ENCODE measurements at places on chromosomes 11 and 22.
A peak's percentile ranks its signal among the peaks of the same experiment; 100 is the strongest.

GRCh38 chr11:108886660-108887009, 221.8 kb downstream of the DDX10 start:
- DNase-seq: no peak

DNA sequence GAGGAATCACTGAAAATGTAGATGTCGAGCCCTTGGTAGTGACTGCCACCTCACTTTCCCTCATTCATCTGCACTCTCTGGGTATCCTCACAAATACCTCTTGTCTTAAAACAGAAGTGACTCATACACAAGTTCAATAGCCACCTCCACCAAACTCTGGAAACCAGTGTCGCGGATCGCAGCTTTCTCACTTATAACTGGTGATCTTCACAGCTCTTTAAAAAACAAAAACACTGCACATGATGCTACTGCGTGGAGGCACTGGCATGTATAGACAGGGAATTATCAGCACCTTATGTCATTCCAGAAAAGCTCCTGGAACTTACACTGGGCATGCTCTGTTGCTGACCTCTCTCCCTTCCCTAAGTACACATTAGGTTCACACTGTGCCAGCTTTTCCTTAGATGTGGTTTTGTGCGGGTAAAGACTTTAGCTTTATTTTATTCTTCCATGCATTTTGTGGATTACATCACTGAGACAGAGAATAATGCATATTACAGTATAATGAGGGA, 425.5 kb upstream of the CADM1 start:
- no peak for DNase-seq

DNA sequence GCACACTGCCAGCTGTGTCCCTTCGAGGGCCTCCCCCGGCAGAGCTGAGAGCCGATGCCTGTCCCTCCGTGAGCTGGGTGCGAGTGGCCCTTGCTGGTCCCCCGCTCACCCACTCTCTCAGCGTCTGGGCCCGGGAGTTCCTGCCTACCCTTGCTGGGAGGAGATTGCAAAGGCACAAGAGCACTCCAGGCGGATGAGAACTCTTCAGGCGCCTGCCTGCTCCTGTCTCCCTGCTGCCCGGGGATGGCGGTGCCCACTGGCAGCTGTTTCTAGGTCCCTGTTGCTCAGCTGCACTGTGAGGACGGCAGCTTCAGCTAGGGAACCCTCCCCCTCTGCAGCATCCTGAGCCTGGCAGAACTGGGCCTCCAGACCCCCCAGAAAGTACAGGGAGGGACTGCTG, 61.1 kb downstream of the FLRT1 start:
- DNase-seq: no peak

DNA sequence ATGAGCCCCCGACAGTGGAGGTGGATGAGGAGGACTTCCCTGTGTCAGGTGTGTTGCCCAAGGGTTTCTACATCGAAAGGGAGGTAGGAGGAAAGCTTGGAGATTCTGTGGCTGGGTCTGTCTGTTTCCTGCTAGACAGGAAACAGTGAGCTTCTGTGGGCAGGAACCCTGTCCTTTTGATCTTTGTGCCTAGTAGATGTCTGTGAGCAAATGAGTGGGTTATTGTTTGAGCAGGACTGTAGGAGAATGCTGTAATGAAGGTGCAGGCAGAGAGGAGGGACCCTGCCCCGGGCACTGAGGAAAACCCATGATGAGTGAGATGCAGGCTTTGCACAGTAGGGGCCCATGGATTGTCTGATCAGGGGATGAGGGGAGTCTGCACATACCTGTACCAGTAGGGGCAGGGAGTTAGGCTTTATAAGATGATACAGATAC, 14.0 kb downstream of the USP35 start:
- DNase-seq: no peak

GRCh38 chr22:38461414-38462081, 6.3 kb upstream of the KDELR3 start:
- DNase-seq: peak; percentile 9

DNA sequence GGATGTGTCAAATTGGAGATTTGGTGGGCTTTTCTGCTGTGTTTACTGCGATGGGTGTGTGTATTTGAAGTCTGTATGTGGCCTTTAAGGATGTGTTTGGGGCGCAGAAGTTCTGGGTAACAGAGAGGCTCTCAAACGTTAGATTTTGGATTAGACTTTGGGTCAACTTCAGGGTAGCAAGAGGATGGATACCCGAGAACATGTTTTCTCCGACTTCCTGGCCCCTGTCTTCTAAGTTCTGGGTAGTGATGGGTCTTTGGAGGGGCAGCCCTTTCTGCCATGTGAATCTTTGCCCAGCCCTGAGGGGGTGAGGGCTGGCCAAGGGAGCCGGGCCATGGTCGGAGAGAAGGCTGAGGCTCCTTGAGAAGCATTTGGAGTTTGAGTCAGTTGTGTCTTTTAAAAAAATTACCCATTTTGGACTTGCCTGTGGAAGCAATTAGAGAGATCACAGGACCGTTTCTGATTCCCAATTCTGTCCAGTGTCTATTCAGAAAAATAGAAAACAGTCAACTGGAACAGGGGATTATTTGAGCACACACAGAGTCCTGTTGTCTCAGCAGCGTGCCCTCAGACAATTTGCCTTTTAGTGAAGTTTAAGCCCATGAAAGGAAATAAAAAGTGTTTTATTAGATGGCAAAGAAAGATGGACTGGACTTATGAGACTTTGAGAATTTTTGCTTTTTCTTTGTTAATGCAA, 114.4 kb downstream of the PTPRJ start:
- DNase-seq: no peak

DNA sequence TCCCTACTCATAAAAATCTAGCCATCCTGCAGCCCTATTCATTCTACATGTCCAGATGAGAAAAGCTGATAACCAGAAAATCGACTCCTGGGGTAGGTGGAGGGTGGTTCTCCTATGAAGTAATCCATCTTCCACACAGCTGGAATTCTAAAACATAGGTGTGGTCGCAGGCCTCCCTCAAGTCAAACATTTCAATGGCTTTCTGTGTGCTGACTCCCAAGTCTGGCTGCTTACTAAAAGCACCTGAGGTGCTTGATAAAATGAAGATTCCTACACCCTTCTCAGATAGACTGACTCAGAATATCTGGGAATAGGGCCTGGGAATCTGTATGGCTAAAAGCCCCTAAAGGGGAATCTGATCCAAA, 26.1 kb downstream of the IRAG1 start:
- no peak for DNase-seq

DNA sequence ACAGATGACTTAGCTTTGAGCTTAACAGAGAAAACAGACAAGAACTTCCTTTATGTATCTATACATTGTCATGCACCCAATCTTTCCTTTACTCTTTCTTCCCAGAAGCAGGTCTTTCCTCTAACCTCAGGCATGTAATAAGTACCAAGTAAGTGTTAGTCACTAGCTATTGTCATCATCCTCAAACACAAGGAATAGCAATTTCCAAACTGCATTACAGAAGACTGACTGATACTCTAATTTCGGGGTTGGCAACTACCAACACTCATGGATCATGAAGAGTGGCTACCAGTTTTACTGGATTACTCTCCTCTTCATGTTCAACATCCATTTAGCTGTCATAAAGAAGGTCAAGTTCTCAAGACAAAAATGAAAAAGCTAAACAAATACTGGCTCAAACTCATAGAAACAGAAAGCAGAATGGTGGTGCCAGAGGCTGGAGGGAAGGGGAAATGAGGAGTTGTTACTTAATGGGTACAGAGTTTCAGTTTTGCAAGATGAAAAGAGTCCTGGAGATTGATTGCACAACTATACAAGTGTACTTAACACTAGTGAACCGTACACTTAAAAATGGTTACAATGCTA, 111.6 kb downstream of the SIK3 start:
- DNase-seq: no peak

DNA sequence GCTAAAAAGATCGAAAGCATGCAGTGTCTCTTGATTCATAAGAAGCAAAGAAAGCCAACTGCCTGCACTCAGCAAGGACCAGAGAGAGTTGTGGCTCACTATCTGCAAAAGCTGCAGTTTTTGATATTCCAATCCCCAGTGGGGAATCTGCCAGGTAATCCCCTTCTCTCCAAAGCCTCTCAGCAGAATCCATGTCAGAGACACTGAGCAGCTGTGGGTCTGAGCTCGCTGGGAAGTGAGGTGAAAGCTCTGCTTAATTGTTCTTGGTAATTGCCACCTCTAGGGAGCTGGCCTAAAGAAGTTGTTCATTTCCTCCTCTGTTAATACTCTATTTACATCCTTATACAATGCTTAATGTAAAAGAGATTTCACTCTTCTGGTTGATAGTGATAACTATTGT, 261.3 kb upstream of the LRRC4C start:
- DNase-seq: no peak

DNA sequence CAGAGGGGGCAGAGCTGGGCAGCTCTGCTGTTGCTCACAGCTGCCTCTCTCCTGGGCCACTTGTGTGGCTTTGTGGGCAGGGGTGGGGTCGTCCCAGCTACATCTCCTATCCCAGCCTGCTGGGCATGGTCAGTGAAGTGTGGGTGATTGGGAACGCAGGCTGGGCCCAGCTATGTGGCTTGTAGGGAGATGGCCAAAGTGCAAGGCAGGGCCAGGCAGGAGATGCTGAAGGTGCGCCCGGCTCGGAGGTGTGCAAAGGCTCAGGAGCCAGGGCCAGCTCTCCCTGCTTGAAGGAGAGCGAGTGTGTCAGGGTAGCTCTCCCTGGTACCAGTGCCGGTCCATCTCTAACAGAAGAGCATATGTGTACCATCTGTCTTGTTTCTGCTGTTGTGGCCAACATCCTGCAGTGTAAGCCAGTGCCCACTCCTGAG, 8.4 kb upstream of the RANBP1 start:
- DNase-seq: no peak

DNA sequence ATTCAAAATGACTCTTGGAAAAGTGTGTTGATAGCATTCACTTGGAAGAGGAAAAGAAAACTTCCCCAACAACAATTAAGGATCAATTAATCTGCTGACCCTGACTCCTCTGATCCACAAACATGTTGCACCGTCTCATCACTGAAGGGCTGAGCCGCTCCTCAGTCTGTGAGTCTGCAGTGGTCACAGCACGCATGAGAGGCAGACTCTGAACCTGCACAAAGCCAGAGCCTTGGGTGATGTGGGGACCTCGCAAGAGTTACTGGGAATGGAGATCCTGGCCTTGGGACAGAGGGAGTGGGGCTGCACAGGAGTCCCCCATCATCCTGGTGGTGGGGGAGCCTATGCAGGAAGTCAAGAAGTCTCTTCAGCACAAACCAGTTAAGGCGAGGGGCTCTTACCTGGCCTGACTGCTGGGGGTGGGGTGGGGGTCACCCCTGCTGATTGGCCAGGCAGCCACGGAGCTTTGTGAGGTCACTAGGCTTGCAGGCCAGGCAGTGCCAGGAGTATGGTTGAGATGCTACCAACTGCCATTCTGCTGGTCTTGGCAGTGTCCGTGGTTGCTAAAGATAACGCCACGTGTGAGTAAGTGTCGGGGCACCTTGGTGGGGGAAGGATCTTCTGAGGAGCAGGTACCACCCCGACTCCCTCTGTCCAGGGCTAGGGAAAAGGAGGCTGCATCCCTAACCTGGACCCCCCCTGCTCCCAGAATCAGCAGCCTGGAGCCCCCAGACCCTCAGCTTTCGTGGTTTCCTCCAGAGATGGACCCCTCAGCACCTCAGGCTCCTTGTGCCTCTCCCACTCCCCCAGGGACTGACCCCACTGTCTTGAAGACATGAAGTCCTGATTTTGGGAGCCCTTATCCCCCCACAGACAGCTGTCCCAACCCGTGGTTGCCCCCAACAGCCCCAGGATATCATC, at the start of gene ACR:
Gene ACR, plus strand, starts transcription at position 477 of the 921 bp plus-strand sequence. Its CDS starts 32 bp downstream, at position 509.
- DNase-seq: no peak

GRCh38 chr11:124834526-124835180, 30.6 kb upstream of the ROBO3 start:
- DNase-seq: no peak

- no peak for DNase-seq
Observed at GRCh38 chr11:36985562-36985961, 387.5 kb upstream of the RAG2 start.

GRCh38 chr22:39946126-39946502, 14.1 kb upstream of the TMA7B start:
- no peak for DNase-seq

- DNase-seq: no peak
Observed at GRCh38 chr11:57641011-57641807, 8.5 kb downstream of the YPEL4 start.

GRCh38 chr11:103619938-103620337, 416.5 kb upstream of the DDI1 start:
- no peak for DNase-seq

GRCh38 chr11:7300281-7300680, 48.6 kb downstream of the SYT9 start:
- no peak for DNase-seq

DNA sequence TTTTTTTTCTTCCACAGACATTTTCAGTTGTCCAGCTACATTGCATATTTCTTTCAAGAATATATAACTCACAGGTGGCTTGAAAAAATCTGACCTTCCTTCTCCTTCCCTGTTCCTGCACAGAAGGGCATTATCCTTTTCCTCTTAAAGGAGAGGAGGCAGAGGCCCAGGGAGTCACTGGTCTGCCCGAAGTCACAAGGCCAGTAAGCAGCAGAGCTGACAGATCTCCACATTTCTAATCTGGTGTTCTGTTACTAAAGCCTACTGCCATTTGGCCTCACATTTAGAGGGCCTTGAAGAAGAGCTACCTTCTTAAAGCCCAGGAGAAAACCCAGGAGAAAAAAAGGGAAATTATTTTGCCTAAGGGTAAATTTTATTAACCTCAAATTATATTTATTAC, 12.3 kb downstream of the ENDOD1 start:
- no peak for DNase-seq

- DNase-seq: no peak
Observed at GRCh38 chr11:94036096-94036495, 14.9 kb downstream of the HEPHL1 start.

- DNase-seq: no peak
Observed at GRCh38 chr11:94749369-94749768, 18.8 kb upstream of the AMOTL1 start.

DNA sequence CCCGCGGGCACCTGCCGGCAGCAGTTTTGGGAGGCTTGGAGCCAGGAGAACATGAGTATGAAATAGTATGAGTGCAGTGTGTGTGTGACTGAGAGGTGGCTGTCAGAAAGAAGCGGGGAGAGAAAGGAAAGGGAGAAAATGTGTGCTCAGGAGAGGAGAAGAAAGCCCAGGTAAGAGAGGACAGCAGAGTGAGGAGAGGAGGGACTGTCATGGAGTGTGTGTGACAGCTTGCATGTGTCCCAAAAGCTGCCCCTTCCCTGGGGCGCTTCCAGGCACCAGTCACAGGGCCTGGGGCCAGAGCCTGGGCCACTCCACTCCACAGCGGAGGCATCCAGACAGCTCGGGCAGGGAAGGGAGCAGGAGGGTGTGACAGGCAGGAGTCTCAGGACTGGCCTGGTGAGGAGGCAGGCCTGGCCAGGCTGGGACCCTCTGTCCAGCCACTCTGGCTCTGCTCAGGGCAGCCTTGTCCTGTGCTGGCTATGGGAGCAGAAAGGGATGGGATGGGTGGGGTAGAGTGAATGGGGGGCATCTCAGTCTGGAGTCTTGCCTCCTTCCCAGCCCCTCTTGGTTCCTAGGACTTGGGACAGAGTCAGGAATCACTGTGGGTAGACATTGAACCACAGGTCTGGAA, 949 bp downstream of the MMP11 start:
- no peak for DNase-seq

GRCh38 chr11:47078751-47079521, 97.7 kb downstream of the ARFGAP2 start:
- no peak for DNase-seq

- DNase-seq: no peak
Observed at GRCh38 chr22:35367331-35367886, 13.5 kb upstream of the HMOX1 start.
